ENCODE measurements at places on chromosomes 2 and 18.

DNA sequence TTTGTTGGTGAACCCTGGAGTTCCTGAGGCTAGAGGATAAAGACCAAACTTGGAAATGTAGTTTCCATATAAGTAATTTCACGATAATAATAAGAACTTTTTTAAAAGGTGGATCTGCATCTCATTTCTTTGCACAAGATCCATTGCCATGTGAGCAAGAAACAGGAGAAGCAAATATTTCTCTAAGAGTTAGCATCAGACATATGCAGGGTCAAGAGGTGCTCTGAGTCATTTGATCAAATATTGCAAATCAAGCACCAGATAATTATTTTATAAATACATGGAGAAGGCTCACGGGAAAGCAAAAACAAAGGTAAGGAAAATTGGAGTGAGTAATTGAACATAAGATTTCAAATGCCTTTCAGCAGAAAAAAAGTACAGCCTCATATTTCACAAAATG is 118.0 kb downstream of the DTNA start:
- DNase-seq = no peak

GRCh38 chr18:40944576-40944975 is 1010.5 kb upstream of the PIK3C3 start:
- DNase-seq = no peak

GRCh38 chr18:23849141-23849540 is 159.9 kb downstream of the LAMA3 start:
- DNase-seq = no peak

GRCh38 chr2:192499476-192499875 is 304.7 kb upstream of the TMEFF2 start:
- no peak for DNase-seq

GRCh38 chr2:30266051-30266621 is 34.8 kb downstream of the LBH start:
- no peak for DNase-seq

DNA sequence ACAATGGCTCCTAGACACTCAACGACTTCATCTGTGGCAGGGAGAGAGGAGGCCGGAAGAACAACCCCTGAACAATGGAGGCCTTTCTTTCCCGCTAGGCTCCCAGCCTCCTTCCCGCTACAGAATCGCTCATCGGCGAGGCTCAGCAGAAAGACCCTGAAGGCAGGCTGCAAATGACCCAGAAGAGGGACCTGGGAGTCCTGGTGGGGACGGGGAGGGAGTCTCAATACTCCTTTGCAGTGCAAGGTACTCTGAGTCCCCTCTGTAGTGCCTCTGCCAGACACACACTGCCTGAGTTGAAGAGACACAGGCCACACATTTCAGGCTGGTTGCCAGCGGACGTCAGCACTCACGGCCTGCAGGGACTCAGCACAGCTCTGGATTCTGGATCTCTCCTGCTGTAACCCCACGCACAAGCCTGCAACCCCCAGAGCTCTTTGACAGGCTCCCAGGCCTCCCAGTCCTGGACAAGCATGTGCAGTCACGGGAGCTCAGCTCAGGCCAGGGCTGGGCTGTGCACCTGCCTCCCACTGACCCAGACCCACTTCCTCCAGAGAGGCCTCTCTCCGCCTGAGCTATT is 6.1 kb downstream of the GPR17 start:
- DNase-seq = no peak
